ENCODE measurements at places on chromosomes 5 and 9. TPM values are rescaled to one million over a fixed set of nuclear protein-coding genes. Genes with fewer than 3 reads are reported as not detected.

Gene PTGER4
- total RNA-seq, result 2.5 TPM

Gene LCN15
- total RNA-seq, result not detected

Gene ADAMTSL2
- 0.06 TPM for total RNA-seq

GRCh38 chr5:87002485-87002884, 265.2 kb upstream of the RASA1 start:
- no peak overlapping the region for H3K27ac ChIP-seq
- H3K4me1 ChIP-seq, result peaks cover 4% of the 10 kb centered on the region
- no peak for DNase-seq
- no peak overlapping the region for H3K4me3 ChIP-seq
- no peaks in the 10 kb centered on the region for H3K36me3 ChIP-seq
- H3K27me3 ChIP-seq, result no peaks in the 10 kb centered on the region

- no peaks in the 10 kb centered on the region for H3K4me1 ChIP-seq
- DNase-seq, result no peak
- H3K36me3 ChIP-seq, result no peaks in the 10 kb centered on the region
- H3K27me3 ChIP-seq, result no peaks in the 10 kb centered on the region
These were observed 155.3 kb upstream of the ANKRD55 start for GRCh38 chr5:56388229-56388985.

DNA sequence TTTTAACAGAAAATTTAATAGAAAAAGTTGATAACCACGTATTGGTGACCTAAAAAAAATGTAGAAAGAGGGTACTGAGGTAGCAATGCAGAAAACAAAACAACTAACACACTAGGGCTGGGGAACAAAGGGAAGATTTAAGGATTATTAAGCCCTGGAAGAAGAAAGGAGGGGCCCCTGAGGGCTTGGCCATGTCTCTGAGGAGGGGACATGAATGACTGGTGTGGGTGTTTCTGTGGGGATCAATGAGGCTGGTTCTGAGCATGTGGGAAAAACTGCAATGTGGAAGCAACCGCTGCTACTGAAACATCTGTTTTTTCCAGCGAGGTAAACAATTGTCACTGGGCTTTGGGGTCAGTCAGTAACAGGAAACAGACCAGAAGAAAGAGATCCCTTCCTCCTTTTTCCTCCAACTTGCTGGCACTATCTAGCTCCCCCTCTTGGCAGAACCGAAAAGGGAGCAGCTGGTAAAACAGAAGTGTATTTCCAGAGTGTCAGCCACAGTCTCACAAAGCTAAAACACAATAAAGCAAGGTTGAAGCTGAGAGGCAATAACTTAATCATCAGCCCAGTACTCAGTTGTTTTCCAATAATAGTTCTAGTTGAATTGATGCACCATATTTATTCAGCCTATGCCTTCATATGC, 48.3 kb downstream of the ATPSCKMT start:
- no peak overlapping the region for H3K27ac ChIP-seq
- no peaks in the 10 kb centered on the region for H3K36me3 ChIP-seq
- no peaks in the 10 kb centered on the region for H3K4me1 ChIP-seq
- DNase-seq, result no peak

DNA sequence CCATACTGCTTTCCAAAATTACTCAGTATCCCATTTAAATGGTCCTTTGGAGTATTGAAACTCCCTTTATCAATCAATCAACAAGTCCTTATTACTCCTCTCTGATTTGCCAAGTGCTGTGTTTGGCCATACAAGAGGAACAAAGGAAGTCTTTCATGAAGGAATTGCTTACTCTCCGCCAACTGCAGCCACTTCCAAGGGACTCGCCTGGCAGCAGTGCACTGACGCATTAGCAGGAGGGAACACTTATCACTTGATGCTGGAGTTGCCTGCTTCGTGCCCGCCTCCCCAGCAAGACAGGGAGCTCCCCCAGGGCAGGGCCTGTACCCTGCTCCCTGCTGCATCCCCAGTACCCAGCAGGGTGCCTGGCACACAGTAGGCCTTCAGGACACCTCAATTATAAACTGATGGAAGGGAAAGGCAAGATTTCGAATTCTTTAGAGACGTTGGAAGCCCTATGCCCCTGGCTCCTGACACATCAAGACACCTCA, 97.9 kb downstream of the CRB2 start:
- H3K36me3 ChIP-seq, result no peaks in the 10 kb centered on the region
- no peak overlapping the region for H3K4me3 ChIP-seq
- H3K27ac ChIP-seq, result no peak overlapping the region
- H3K27me3 ChIP-seq, result no peaks in the 10 kb centered on the region
- no peaks in the 10 kb centered on the region for H3K4me1 ChIP-seq

- no peaks in the 10 kb centered on the region for H3K36me3 ChIP-seq
- no peak overlapping the region for H3K27ac ChIP-seq
- H3K4me3 ChIP-seq, result no peak overlapping the region
- H3K4me1 ChIP-seq, result no peaks in the 10 kb centered on the region
These were observed 30.6 kb upstream of the MATR3 start for GRCh38 chr5:139262742-139263445.

- H3K27me3 ChIP-seq, result no peaks in the 10 kb centered on the region
- H3K27ac ChIP-seq, result no peak overlapping the region
- no peaks in the 10 kb centered on the region for H3K4me1 ChIP-seq
- no peak for DNase-seq
- no peak overlapping the region for H3K4me3 ChIP-seq
- H3K36me3 ChIP-seq, result no peaks in the 10 kb centered on the region
These were observed 416.6 kb upstream of the CLINT1 start for GRCh38 chr5:158275511-158275910.

DNA sequence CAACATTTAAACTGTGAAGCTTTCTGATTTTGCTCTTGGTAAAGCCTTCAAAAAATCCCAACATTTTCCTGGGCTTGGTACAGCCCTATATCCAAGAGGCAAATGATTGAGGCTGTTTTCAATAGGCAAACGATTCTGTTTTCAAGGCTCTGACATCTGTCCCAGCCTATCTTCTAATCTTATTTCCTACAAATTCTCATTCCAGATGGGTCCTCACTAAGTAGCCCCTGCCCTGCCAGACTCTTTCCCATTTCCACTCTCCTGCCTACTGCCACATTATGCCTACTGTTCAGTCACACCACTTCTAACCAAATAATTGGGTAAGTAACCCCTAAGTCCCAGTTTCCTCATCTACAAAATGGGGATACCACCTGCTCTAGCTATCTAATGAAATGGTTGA, 3.5 kb downstream of the GBA2 start:
- no peak overlapping the region for H3K27ac ChIP-seq
- H3K36me3 ChIP-seq, result peaks cover 30% of the 10 kb centered on the region
- no peaks in the 10 kb centered on the region for H3K27me3 ChIP-seq
- peaks cover 21% of the 10 kb centered on the region for H3K4me1 ChIP-seq
- peak overlapping the region; percentile 96 for H3K4me3 ChIP-seq
